ENCODE measurements at places on chromosomes 2 and 18.

GRCh38 chr2:7559791-7560190, 642.6 kb downstream of the RNF144A start:
- no peak for DNase-seq

DNA sequence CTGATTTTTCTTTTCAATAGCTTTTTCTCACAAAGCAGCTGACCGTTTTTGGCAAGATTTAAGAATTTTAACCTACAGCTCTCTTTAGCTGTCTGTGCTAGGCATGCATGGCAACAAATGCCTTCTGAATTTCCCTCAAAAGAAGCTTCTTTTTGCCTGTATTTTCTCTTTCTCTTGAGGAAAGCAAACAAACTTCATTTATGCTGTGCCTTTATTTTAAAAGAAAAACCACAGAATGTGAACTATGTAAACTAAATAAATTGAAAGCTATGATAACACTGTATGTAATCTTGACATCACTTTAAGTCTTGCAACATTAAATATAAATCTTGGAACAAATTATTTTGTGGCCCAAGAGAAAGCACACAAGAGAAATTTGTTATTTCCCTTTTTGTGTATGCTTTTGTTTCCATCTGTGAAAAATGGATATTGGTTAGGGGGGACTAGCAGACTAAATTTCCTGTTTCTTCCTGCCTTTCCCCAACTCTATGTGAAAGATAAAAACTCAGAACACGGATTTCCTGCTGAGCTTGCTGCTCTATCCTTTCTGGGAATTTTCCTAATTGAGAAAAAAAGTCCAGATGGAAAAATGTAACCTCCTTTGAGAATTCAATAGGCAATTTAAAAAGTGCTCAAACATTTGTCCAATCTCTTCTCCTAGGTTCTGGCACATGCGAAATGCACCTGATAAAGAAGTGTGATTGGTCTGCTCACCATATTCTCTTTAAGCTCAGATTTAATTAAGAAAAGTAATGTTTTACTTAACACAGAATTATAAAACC, 20.9 kb upstream of the TFPI start:
- DNase-seq = no peak

DNA sequence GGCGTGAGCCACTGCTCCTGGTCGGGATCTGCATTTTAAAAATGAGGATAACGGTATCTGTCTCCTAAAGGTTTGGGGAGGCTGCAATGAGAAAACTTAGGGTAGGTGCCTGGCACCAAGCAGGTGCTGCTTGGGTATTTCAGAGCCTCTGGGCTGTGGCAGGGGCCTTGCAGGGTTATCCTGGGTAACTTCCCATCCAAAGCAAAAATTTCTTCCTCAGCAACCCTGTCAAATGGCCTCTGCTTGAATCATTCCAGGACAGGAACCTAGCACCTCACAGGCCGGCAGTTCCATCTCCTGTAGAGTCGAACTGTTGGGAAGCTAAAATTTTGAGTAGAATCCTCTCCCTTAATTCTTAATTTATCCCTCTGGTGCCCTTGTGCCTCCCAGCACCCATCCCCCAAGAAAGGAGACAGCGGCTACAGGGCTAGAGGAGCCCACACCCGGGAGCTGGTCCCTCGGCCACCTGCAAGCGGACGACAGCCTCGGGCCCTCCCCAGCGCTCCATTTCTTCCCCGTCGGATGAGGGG, 868 bp downstream of the CGREF1 start:
- no peak for DNase-seq

DNA sequence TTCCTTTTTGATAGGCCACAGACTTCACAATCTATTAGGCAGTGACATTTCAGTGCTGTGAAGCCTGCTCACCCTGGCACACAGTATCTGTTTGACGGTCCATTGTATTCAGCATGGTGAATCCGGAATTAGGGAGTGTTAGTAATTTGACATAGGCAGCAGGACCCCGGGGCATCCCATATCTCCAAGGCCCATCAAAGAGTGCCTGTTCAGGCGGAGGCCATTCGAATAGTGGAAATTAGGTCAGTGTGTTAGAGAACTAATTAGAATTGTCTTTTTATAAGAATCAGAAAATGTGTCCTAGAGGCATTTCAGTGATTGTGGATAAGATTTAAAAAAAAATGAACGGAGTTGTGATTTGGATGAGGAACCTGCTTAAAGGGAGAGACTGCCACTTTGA, 818.8 kb upstream of the SOX11 start:
- no peak for DNase-seq

Data from cardiac septum (tissue), 1 donor.